Cerebellar nuclear complex (tissue), 1 donor: ENCODE measurements at places on chromosomes 4 and X.

DNA sequence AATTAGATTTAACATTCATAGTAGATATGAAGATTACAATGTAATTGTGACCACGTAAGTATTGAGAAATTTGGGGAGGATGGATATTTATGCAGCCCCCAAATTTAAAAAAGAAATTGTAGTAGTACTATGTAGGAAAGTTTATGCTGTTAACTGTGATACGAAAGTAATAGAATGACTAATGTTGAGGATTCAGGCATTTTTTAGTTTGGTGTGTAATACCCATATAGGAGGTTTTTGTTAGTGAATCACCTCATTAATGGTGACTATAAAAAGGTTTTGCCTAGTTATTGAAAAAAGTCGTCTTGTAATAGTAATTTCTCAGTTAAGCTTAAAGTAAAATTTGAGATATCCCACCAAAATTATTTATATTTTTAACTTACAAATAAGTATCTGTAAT lies 67.2 kb downstream of the SMARCAD1 start:
- no peak for DNase-seq

- no peak for DNase-seq
Measured at GRCh38 chr4:78953769-78954666, 14.8 kb upstream of the PAQR3 start.

DNA sequence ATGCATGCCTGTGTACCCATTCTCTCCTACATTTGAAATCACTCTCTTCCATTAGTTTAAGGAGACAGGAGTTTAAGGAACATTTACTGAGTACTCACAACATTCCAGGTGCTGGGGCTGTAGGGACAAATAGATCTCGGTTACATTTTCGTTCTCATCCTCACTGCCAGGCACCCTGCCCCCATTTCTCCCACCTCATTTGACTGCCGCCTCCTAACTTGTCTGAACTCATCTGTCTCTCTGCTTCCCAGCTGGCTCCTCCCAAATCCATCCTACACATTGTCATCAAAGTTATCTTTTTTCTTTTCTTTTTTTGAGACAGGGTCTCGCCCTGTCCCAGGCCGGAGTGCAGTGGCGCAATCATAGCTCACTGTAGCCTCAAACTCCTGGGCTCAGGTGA lies 19.8 kb upstream of the MPC1L start:
- no peak for DNase-seq

- DNase-seq = no peak
Measured at GRCh38 chr4:118746251-118746919, 61.2 kb downstream of the METTL14 start.

- DNase-seq = no peak
Measured at GRCh38 chr4:16248605-16249004, 22.3 kb upstream of the TAPT1 start.

- no peak for DNase-seq
Measured at GRCh38 chr4:96186593-96186992, 346.7 kb downstream of the PDHA2 start.

DNA sequence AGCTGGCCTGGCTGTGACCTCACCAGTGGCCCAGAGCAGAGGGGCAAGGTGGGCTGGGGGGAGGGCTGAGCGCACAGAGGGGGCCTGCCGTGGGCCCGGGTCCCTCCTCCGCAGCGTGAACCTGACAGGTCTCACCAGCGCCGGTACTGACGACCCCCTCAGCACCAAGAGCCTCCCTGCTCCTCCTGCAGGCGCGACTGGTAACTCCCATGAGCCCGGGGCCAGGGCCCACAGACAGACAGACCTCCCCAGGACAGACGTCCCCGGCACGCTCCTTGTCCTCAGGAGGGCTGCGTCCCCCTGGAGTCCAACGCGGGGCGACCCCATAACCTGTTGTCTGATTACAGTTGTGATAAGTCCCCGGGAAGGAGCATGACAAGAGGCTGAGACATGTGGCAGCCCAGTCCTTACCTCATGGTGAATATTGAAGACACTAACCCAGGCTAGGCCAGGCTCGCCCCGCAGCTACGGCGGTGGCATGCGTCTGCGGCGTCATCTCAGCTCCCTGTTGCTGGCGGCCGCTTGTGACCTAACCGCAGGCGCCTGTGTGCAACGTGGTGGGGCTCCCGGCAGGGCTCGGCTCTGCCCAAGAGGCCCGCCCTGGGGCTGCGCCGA lies 8.5 kb downstream of the AKAP17A start:
- DNase-seq = no peak

DNA sequence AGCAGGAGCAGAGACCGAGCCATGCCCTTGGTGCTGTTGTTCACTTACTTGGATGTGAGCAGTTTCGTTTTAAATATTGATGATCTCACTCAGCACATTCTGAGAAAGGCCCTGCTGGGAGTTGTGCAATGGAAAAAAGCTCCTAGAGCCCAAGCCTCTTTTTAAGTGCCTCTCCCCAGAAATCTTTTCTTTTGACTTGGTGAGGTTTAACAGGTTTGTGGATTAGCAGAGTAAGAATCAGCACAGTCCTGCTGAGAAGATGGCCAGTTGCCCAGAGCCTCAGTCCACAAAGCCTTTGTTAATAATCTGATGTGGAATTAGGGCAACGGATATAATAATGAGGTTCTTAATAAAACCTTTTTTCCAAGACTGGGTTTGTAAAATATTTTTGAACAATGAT lies 157.5 kb upstream of the ATP6AP2 start:
- DNase-seq = peak; percentile 1

DNA sequence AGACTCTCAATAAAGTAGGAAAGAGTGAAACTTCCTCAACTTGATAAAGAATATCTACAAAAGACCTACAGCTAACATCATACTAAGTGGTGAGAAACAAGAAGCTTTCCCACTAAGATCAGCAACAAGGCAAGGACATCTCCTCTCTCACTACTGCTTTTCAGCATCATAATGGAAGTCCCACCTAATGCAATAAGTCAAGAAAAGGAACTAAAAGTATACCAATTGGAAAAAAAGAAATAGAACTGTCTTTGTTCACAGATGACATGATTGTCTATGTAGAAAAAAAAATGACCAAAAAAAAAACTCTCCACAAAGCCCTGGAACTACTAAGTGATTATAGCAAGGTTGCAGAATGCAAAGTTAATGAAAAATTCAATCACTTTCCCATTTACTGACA lies 25.1 kb upstream of the SH3RF1 start:
- no peak for DNase-seq

DNA sequence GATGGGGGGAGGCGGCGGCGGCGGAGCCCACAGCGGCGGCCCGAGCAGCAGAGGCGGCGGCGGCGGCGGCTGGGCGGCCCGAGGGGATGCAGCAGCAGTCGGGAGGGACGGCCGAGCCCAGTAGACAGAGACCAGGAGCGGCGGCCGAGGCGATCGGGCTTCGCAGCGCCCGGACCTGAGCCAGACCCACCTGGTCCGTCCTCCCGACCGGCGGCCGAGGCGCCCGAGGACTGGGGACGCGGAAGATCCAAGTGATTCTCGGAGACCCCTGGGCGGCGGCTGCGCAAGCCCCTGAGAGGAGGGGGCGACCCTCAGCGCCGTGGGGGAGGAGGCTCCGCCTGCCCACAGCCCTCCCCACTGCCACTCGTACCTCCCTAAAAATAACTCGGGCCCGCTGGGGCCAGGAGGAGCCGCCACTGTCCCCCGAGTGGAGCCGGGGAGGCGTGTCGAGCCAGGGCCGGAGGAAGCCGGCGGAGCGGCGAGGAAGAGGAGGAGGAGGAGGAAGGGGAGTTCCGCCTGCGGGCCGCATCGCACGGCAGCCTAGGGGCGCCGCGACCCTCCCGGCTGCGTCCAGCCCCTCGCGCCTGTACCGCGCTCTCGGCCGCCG lies 608 bp downstream of the RAPGEF2 start:
- no peak for DNase-seq

- DNase-seq = no peak
Measured at GRCh38 chrX:115388879-115389278, 99.4 kb downstream of the LUZP4 start.

DNA sequence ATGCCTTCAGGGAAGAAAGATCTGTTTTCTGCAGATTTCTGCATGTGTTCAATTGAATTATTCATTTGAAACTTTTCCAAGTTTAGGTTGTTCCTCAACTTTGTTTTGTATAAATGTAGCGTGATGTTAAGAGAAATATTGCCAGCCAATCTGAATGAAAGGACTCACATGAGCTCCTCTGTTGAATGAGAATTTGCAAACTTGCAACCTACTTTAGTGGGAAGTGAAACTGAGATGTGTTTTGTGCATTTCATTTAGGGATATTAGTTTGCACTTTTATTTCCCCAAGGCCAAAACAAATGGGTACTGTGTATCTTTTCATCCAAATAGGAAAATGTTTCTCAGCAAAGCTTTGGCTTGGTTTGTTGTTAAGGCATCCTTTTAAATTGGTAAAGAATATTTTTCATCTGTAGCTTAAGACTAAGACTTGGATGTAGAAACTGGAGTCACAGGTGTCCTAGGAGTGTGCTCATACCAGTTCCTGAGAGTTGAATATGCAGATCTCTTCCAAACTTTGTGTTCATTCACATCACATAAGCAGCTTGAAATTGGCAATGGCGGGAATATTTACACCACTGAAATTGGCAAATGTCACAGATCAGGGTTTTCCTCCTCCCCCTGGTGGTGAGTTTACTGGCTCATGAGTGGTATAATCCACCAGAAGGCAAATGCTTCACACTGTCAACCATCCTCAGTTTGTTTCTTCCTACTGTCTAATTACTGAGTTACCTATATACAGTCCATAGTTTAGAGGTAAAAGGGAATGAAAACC lies 193.6 kb upstream of the BANK1 start:
- DNase-seq = no peak

DNA sequence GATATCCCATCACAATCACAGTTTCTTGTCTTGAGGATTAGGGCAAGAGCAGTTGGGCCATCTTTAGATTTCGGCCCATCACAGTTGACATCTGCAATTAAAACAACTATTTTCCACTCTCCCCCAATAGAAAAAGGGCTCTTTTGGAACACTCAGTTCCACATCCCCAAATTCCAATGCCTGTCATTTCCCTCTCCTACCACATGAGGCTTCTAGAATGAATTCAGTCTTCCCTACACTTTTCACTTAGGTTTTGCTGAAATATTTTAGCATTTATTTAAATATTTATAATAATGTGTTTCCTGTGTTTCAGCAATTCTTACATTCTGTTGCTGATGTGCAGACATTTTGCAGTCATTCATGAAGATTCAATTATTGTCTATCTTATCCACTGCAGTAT lies 118.4 kb downstream of the COX18 start:
- no peak for DNase-seq

DNA sequence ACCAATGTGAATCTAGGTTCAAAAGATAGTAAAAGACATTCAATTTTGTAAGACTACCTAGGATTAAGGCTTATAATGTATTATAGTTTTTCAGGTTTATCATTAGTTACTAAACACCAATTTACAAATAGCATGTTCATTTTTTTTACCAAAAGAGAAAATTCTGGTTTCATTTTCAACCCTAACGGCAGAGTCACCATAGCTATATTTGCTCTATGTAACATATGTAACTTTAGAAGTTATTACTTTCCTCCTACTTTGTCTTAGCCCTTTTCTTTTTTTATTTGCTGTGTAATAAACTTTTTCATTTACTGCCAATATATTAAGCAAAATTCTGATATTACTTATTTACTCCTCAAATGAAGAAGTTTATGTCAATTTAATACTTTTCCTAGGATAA lies 639.6 kb downstream of the ARAP2 start:
- DNase-seq = no peak

- no peak for DNase-seq
Measured at GRCh38 chrX:1140236-1140681, 72.2 kb downstream of the CRLF2 start.

GRCh38 chrX:9117851-9118250 lies 83.9 kb upstream of the FAM9B start:
- DNase-seq = no peak

DNA sequence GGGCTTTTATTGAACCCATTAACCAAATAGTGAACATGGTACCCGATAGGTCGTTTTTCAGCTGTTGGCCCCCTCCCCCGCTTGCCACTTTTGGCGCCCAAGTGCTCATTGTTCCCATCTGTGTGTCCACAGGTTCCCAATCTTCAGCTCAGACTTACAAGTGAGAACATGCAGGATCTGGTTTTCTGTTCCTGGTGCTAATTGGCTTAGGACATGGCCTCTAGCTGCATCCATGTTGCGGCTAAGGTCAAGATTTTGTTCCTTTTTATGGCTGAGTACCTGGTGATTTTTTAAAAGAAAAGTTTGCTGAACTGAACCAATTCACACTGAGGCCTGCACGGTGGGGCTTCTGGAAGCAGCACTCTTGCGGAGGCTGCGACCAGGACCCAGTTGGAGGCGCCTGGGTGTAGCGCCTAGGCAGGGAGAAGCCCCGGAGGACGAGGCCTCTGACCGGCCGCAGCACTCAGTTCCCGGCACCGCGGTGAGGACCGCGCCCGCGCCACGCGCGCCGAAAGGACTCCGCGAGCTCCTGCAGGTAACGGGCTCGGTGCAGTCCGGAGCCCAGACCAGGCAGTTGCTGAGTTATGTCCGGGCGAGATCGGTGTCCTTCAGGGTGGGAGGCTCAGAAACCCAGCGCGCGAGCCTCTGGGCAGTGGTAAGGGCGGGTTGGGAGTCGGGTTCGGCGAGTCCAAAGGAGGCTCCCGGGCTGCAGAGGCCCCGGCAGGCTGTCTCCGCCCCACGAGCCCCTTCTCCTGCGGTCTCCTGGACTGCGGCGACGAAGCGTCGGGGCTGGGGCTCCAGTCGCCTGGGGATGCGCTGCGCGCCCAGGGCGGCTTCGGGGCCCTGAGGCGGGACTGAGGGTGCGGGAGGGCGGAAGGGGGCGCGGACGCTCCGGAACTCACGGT lies 15.8 kb upstream of the SLC25A4 start:
- DNase-seq = peak; percentile 19

DNA sequence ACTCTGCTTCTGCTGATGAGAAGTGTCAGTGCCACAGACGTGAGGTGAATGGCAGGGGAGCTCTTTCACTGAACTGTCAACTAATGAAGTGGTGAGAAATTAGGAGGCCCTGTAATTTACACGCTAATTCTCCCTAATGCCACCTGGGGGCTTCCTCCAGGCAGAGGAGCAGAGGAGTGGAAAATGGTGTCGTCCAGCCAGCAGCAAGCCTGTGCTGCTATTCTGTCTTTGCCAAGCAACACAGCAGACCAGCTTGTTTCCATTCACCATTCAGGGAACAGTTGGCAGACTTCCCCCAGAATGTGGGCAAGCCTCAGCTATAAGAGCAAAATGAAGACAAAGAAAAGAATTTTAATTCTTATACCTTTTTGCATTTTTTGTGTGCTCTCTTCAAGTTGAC lies 245.2 kb upstream of the TET2 start:
- DNase-seq = no peak

- no peak for DNase-seq
Measured at GRCh38 chr4:9933184-9933583, 88.1 kb downstream of the SLC2A9 start.

DNA sequence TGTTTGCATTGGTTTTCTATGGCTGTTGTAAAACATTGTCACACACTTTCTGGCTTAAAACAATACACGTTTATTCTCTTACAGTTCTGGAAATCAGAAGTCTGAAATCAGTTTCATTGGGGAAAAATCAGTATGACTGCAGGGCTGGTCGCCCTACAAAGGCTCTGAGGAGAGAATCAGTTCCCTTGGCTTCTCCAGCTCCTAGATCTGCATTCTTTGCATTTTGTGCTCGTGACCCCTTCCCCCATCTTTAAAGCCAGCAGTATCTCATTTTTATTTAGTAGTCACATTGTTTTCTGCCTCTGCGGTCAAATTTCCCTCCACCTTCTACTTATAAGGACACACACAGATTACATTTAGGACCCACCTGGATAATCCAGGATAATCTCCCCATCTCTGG lies 849.7 kb upstream of the GRID2 start:
- DNase-seq = no peak
